ENCODE measurements at places on chromosomes 4 and X. TPM values are rescaled to one million over a fixed set of nuclear protein-coding genes. Genes with fewer than 3 reads are reported as not detected.

Gene UGT2B11
- total RNA-seq, result not detected

Gene PAGE4
- not detected for total RNA-seq

Gene THAP9
- total RNA-seq, result 3.0 TPM

Gene PRSS12
- total RNA-seq, result 0.23 TPM

Gene HSD17B10
- total RNA-seq, result 216 TPM

Gene PAGE5
- not detected for total RNA-seq

Gene AGTR2
- total RNA-seq, result 0.05 TPM

Gene KCNIP4
- not detected for total RNA-seq

Gene PPARGC1A
- total RNA-seq, result 0.59 TPM

Gene MTMR8
- 1.3 TPM for total RNA-seq

Gene CT83
- not detected for total RNA-seq

Gene FDCSP
- not detected for total RNA-seq
